ENCODE measurements at places on chromosomes 11 and 22. TPM values are rescaled to one million over a fixed set of nuclear protein-coding genes. Genes with fewer than 3 reads are reported as not detected.

DNA sequence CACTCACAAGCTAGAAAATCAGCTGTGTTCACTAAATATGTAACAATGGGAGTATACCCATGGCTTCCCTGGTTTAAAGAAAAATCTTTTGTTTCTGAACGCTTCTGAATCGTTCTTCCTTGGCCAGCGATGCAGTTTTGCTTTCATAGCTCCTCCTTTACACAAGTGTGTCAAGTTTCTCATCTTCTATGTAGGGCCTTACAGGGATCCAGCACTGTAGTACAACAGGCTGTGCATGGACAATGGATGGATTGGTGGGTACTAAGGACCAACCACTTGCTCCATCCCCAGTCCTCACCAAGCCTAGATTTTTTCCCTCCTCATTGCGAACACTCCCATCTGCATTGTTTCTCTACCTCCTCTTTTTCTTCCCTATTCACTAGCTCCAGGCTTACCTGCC lies 24.3 kb upstream of the POU2AF2 start:
- no peak for DNase-seq
- no peak overlapping the region for H3K27ac ChIP-seq
- no peaks in the 10 kb centered on the region for H3K36me3 ChIP-seq
- no peaks in the 10 kb centered on the region for H3K4me1 ChIP-seq
- H3K27me3 ChIP-seq = no peaks in the 10 kb centered on the region

- DNase-seq = no peak
- no peaks in the 10 kb centered on the region for H3K27me3 ChIP-seq
- no peaks in the 10 kb centered on the region for H3K36me3 ChIP-seq
- H3K4me1 ChIP-seq = peaks cover 5% of the 10 kb centered on the region
Measured at GRCh38 chr11:130420478-130421198, 7.8 kb downstream of the ADAMTS8 start.

Gene ADAMTS8
- 0.12 TPM for total RNA-seq

DNA sequence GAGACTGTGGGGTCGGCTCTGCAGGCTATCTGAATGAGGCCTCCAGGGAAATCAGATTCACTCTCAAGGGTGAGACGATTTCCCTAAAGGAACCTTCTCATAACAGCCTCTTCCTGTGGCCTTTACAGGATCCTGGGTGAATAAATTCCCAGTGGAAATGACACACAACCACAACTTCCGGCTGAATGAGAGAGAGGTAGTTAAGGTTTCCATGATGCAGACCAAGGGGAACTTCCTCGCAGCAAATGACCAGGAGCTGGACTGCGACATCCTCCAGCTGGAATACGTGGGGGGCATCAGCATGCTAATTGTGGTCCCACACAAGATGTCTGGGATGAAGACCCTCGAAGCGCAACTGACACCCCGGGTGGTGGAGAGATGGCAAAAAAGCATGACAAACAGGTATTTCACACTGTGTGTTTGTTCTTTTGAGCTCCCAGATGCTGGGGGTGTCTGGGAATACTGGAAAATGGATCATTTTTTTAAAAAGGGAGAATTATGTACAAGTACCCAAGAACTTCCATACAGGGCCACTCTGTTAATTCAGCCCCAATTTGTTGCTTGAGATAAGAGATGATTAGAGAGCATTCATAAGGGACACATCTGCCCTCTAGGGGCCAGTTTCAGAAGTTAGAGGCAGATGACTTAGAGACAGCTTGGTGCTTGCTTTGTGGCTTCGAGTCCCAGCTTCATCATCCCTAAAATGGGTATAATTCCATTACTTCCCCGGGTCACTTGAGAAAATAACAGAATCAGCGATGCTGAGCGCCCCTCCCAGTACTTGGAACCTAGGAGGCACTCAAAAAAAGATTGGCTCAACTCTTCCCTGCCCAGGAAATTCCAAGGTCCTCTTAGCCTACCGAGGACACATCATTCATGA lies 10.2 kb downstream of the SERPIND1 start:
- H3K27ac ChIP-seq = no peak overlapping the region
- peaks cover 24% of the 10 kb centered on the region for H3K4me1 ChIP-seq
- H3K4me3 ChIP-seq = no peak overlapping the region
- no peak for DNase-seq

DNA sequence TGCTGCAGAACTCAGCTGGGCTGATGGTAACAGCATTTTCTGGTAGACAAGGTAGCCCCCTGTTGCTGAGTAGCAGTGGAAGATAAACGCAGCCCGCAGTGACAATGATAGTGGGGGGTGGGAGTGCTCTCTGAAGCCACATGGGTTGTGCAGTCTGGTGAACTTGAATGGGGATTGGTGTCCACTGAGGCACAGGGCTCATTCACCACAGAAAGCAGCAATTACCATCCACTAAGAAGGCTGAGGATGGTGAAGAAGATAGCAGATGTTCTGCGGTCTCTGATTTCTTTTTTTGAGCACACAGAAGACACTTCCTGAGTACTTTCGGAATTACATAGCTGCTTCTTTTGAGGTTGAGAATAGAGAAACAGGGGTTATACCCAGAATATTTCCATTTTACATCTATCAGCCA lies 150.3 kb downstream of the LRRC4C start:
- H3K36me3 ChIP-seq = no peaks in the 10 kb centered on the region
- no peak overlapping the region for H3K27ac ChIP-seq
- no peak overlapping the region for H3K4me3 ChIP-seq
- no peaks in the 10 kb centered on the region for H3K4me1 ChIP-seq

Gene MUC2
- total RNA-seq = not detected

Gene BAIAP2L2
- 0.11 TPM for total RNA-seq

DNA sequence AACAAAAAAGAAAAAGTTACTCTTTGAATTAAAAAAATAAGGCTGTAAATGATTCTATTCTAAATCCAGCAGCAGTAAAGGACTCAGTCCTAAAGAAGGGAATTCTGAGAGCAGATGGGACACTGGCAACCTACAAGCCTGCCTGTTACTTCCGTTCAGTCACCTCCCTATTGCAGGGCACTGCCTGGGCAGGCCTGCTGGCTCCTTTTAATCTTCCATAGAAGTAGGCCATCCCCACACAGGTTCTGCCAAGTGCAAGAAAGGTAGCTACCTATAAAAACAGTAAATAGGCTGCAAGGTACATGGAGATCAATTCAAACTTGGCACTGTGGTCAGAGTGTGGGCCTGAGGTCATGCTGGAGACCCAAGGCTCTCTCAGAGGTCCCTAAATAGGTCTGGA lies 136.4 kb downstream of the TRIM44 start:
- H3K4me1 ChIP-seq = no peaks in the 10 kb centered on the region
- no peak for DNase-seq
- no peak overlapping the region for H3K27ac ChIP-seq
- H3K27me3 ChIP-seq = no peaks in the 10 kb centered on the region
- no peak overlapping the region for H3K4me3 ChIP-seq
- no peaks in the 10 kb centered on the region for H3K36me3 ChIP-seq

GRCh38 chr11:827146-827896 lies 398 bp upstream of the CRACR2B start:
- H3K4me1 ChIP-seq = peaks cover 62% of the 10 kb centered on the region
- H3K27me3 ChIP-seq = peaks cover 12% of the 10 kb centered on the region
- no peak for DNase-seq
- H3K36me3 ChIP-seq = peaks cover 30% of the 10 kb centered on the region
- H3K4me3 ChIP-seq = peak overlapping the region; percentile 63
- H3K27ac ChIP-seq = peak overlapping the region; percentile 78

Gene OR51B4
- total RNA-seq = not detected

DNA sequence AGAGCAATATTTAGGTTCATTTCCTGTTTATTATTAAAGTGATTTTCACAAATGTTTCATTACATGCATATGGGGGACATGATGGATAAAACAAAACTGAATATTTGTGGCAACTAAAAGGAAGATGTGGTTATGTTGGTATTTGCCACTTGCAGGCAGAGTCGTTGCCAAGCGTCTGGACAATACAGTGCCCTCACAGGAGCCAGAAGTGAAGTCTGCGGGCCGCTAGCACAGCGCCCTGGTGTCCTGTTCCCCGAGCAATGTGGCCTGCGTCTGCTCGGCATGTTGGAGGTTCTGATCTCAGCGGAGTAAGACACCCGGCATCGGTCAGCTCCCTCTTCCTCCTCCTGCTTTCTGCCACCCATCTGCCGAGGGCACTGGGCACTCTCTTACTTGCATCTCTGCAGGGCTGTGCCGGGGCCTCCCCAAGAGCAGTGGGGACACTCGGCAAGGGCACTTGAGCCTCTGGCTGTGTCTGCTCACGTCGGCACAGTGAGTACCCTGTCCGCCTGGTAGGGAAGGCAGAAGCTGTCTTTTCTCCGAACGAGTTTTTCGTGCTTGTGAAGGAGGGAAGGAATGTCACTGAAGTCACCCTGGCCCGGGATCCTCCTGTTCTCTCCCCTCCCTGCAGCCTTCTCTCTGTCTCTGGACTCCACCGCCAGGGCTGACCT lies 10.5 kb upstream of the TTLL12 start:
- DNase-seq = peak; percentile 27
- no peaks in the 10 kb centered on the region for H3K4me1 ChIP-seq
- no peak overlapping the region for H3K4me3 ChIP-seq
- no peaks in the 10 kb centered on the region for H3K36me3 ChIP-seq
- H3K27me3 ChIP-seq = no peaks in the 10 kb centered on the region

Gene FREY1
- total RNA-seq = not detected

GRCh38 chr11:112744041-112744440 lies 217.2 kb upstream of the NCAM1 start:
- no peak overlapping the region for H3K4me3 ChIP-seq
- no peaks in the 10 kb centered on the region for H3K27me3 ChIP-seq
- H3K36me3 ChIP-seq = no peaks in the 10 kb centered on the region
- H3K27ac ChIP-seq = no peak overlapping the region
- no peaks in the 10 kb centered on the region for H3K4me1 ChIP-seq

GRCh38 chr11:61039916-61040315 lies 62.4 kb upstream of the CD5 start:
- no peak for DNase-seq
- H3K27me3 ChIP-seq = no peaks in the 10 kb centered on the region
- H3K4me1 ChIP-seq = peaks cover 16% of the 10 kb centered on the region
- H3K27ac ChIP-seq = no peak overlapping the region
- no peaks in the 10 kb centered on the region for H3K36me3 ChIP-seq
- H3K4me3 ChIP-seq = no peak overlapping the region

Gene SAA1
- total RNA-seq = not detected

GRCh38 chr11:1425439-1425838 lies 35.7 kb downstream of the BRSK2 start:
- H3K27me3 ChIP-seq = no peaks in the 10 kb centered on the region
- no peak overlapping the region for H3K4me3 ChIP-seq
- DNase-seq = no peak
- H3K4me1 ChIP-seq = no peaks in the 10 kb centered on the region
- no peaks in the 10 kb centered on the region for H3K36me3 ChIP-seq
- H3K27ac ChIP-seq = no peak overlapping the region

GRCh38 chr11:33734441-33735270 lies 1.6 kb downstream of the CD59 start:
- DNase-seq = no peak
- peaks cover 18% of the 10 kb centered on the region for H3K4me1 ChIP-seq
- H3K4me3 ChIP-seq = peak overlapping the region; percentile 88
- H3K27me3 ChIP-seq = no peaks in the 10 kb centered on the region

GRCh38 chr11:113267493-113267892 lies 46.9 kb upstream of the TTC12 start:
- H3K27me3 ChIP-seq = no peaks in the 10 kb centered on the region
- DNase-seq = no peak
- H3K36me3 ChIP-seq = no peaks in the 10 kb centered on the region

DNA sequence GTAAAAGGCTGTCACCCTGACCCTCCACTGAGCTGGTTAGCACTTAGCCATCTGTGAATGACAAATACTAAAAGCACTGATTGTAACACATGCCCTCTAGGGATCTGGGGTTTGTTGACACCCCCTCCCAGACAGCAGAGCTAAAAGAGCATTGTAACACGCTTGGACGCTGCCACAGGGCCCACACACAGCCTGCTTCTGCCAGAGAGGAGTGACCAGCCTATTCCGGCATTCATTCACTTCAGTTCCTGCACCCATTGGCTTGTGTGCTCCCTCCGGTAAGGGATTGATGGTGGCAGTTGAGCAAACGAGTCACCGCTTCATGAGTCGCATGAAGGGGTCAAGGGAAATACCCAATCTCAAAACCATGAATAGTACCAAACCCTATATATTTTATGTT lies 15.8 kb downstream of the OR10D3 start:
- no peaks in the 10 kb centered on the region for H3K36me3 ChIP-seq
- no peaks in the 10 kb centered on the region for H3K4me1 ChIP-seq
- no peak overlapping the region for H3K27ac ChIP-seq
- H3K4me3 ChIP-seq = no peak overlapping the region
- H3K27me3 ChIP-seq = no peaks in the 10 kb centered on the region

DNA sequence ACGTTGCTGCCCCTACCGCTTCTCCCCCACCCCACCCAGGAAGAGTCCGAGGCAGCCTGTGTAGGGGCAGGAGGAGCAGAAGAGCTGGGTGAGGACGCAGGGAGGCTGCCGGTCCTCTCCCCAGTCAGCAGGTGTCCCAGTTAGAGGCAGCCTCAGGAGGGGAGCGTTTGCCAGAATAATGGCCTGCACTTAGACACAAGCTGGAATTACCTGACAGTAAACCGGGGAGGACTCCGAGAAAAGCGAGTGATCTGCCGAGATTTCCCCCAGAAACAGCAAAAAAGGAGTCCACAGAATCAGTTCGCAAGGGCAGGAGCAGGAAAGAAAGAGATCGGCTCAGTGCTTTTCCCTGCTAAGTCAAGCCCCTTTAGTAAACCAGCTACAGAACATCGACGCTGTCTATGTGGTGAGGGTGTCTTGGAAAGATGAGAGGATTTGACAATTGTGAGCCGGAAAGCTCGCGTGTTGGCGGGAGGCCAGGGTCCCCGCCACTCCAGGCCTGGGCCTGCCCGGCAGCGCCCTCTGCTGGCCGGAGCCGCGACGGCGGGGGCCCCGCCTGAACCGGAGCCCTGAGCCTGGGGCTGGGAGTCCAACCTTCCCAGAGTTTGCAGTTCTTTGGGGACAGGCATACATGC lies 17.7 kb upstream of the THRSP start:
- no peaks in the 10 kb centered on the region for H3K27me3 ChIP-seq
- peaks cover 13% of the 10 kb centered on the region for H3K4me1 ChIP-seq
- H3K36me3 ChIP-seq = no peaks in the 10 kb centered on the region

Gene HSPB2
- total RNA-seq = 60.1 TPM

- H3K4me3 ChIP-seq = no peak overlapping the region
- peaks cover 92% of the 10 kb centered on the region for H3K4me1 ChIP-seq
- peak overlapping the region; percentile 83 for H3K27ac ChIP-seq
- no peaks in the 10 kb centered on the region for H3K36me3 ChIP-seq
Measured at GRCh38 chr11:128467041-128467440, 120.3 kb downstream of the ETS1 start.

GRCh38 chr11:123560006-123560405 lies 94.4 kb downstream of the SCN3B start:
- no peaks in the 10 kb centered on the region for H3K36me3 ChIP-seq
- peak overlapping the region; percentile 45 for H3K27ac ChIP-seq
- H3K4me1 ChIP-seq = peaks cover 49% of the 10 kb centered on the region
- DNase-seq = peak; percentile 49

GRCh38 chr11:8082391-8083087 lies 1.5 kb downstream of the TUB start:
- DNase-seq = no peak
- peaks cover 51% of the 10 kb centered on the region for H3K4me1 ChIP-seq
- H3K4me3 ChIP-seq = no peak overlapping the region
- no peaks in the 10 kb centered on the region for H3K36me3 ChIP-seq

Measured in heart left ventricle (tissue), 16 donors.